ENCODE measurements at places on chromosomes 16 and 17.

DNA sequence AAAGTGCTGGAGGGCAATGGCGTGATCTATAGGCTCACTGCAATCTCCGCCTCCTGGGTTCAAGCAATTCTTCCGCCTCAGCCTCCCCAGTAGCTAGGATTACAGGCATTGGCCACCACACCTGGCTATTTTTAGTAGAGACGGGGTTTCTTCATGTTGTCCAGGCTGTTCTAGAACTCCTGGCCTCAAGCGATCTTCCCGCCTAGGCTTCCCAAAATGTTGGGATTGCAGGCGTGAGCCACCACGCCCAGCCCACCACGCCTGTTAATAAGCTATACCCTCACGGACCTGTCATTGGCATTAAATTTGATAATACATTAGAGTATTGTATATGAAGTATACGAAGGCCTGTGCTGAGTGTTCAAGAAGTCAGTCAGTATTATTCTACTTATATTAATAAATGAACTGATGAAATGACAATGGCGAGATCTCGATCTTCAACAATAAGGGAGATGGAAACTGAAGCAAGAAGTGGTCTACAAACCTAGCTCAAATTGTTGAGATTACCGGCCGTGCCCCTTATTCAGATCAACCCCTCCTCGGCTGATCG is 818 bp upstream of the BCAS3 start:
- DNase-seq = no peak

DNA sequence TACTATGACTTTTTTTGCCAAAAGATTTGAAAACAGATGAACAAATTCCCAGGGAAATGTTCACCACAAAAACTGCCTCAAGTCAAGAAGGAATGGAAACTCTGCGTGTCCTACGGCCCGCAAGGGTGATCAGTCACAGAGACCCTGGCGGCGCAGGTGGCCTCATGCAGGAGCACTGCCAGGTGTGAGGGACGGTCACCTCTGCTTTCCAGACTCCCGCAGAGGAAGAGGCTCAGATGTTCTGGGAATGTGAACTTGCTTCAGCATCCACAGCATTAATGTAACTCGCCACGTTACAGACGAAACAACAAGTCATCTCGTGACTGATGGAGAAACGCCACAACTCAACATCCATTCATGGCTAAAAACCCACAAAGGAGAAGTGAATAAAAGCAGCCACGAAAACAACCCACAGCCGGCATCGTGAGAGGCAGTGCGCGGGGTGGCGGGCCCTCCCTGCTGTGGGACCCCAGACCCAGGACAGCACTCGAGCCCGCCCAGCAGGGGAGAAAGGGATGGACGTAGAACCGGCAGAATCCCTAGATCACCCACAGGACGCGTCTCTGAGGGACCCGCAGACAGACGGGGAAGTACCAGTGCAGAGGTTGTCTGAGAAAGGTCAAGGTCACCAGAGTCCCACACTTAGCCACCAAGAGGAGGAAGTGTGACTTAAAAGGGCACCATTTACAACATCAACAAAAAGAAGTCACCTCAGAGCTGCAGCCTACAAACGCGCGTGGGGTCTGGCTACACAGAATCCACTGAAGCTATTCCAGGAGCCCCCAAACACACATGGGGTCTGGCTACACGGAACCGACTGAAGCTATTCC is 76.9 kb upstream of the GNG13 start:
- no peak for DNase-seq

- DNase-seq = no peak
Observed at GRCh38 chr17:58416937-58417299, 416 bp downstream of the RNF43 start.

- no peak for DNase-seq
Observed at GRCh38 chr17:68196394-68197090, 51.3 kb upstream of the AMZ2 start.

GRCh38 chr16:81729451-81729850 is 49.6 kb upstream of the PLCG2 start:
- DNase-seq = peak; percentile 49

DNA sequence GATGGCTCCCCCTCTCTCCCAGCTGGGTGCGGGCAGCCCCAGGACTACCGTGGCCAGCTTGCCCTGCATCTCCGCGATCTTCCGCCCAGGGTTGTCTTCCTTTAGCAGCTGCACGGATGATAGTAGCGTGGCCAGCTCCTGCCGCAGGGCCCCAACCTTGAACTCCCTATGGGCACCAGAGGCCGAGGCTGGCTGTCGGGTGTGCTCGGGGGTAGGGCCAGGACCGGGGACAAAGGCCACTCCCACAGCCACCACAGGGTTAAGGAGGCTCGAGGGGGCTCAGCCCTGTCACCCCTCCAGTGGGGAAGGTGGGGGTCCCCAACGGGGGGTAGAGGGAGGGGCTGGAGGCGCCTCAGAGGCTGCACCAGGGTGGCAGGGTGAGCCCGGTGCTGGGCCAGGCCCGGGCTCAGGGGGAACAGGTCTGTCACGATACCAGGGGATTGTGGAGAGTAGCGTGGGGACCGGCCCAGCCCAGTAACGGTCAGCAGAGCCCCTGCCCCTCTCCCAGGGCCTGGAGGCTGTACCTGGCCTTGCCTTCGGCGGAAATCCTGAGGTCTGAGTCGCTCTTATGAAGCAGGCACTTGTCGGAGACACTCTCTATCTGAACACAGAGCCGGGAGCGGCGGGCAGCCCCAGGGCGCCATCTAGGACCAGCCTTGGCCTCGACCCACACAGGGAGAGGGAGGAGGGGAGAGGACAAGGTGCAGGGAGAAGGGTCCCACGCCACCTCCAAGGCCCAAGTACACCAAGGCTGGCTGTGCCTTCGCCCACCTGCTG is 5.2 kb downstream of the PERCC1 start:
- no peak for DNase-seq

DNA sequence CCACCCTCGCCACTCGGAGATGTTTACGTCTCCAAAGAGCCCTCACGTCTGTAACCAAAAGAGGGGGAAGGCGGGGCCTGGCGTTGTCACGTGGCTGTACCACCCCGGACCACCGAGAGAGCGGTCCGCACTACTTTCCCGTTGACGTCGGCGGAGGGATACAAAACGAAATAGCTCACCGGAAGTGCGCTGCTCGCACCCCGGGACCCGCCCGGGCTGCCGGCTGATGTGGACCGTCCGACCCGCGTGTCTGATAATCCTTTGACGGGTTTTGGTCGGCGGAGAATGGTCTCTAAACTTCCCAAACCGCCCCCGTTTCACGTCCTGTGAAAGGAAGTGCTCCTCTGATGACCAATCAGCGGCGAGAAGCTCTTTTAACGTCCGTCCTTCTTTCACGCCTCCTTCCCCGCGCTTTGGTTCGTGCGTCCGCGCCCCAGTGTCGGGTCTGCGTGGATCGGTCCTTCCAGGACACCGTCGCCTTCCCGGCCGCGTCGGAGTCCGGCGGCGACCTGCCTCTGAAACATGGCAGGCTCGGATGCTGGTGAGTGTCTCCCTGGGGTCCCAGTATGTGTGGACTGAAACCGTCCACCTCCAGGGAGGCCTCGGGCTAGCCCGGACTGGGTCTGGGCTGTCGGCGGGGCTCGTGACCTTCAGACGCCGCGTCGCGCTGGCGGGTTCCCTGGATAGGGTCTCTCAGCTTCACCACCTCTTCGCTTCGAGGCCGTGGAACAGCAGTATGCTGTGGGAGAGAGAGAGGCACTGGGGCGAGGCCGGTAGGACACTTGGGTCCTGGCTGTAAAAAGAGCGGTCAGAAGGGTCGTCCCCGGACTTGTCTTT is at the start of gene CEP95:
TSS of gene CEP95 (plus strand) at position 402 of the 837 bp plus-strand sequence. CDS start at position 523, 121 bp downstream.
- DNase-seq = peak; percentile 93

DNA sequence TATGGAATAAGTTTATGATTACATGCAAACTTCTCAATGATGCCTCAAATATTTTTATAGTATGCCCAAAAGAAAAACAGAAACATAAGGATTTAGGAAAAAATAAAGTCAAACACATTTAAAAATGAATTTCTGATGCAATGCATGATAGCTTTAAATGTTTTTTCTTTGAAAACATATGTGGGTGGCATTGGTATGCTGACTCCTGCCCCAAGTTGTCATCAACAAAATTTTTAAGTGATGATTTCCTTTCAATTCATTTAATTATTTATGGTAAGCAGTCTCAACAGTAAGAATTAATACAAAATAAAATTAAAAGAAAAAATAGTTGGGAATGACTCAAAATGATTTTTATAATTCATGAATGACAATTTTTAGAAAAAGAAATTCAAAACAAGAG is 104.9 kb downstream of the CEP112 start:
- no peak for DNase-seq

- DNase-seq = peak; percentile 13
Observed at GRCh38 chr17:11506635-11507034, 91.6 kb upstream of the DNAH9 start.

- no peak for DNase-seq
Observed at GRCh38 chr16:4113358-4114256, 2.6 kb downstream of the ADCY9 start.

DNA sequence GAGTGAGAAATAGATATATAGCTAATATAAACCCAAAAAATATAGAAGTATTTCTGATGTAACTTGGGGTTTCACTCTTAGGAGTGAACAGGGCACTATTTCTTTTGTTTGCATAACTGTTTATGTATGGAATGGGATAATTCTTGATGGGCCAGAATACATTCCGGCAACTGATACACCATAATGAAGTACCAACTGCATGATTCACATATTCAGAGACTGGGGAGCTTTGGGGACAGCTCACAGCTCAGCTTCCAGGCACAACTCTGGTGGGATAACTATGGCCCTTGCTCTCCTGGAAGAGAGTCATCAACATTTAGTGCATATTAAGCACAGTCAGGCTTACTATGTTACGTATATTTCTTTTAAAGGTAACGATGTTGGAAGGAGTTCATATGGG is 42.1 kb upstream of the ADCY7 start:
- no peak for DNase-seq

- no peak for DNase-seq
Observed at GRCh38 chr17:48834973-48835372, 4.1 kb downstream of the CALCOCO2 start.

DNA sequence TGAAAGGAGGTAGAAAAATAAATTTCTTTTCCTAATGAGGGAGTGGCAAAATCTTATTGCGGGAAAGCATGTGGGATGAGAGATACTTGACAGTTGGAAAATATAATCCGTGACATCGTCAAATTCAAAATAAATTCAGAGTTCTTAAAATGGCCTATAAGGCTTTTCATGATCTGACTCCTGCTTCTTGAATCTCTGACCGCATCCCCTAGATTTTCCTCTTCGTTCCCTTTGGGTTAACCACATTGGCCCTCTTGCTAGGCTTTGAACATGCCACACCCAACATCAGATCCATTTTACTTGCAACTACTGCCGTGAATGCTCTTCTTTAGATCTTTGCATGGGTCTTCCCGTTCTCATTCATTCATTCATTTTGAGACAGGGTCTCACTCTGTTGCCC is 50.1 kb downstream of the NF1 start:
- no peak for DNase-seq
